CD4-positive, alpha-beta T cell treated with Interleukin-15 for 4 hours (primary cell): ENCODE measurements at places on chromosomes 6 and 20.
A peak's percentile ranks its signal among the peaks of the same experiment; 100 is the strongest.

DNA sequence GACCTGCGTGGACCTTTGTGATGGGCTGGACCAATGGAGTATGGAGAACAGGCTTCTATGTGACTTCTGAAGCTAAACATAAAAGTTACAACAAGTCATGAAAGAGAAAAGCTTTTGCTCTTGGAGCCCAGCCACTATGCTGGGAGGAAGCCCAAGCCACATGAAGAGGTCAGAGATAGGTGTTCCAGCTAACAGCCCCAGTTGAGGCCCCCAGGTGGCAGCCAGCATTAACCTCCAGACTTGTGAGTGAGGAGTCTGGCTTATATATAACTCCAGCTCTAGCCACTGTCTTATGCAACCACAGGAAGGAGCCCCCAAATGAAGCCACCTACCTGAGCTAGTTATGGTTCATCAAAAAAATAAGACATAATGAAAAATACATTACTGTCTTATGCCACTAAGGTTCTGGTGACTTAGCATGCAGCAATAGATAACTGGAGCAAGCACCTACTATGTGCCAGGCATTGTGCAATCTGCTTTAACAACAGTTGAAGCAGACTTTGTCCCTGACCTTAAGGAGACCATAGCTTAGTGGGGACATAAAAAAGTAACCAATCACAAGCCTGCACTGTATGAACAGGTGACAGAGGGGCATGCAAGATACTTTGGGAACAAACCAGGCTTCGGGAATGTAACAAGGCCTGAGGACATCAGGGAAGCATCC is 599.6 kb downstream of the PTPRT start:
- DNase-seq, result no peak

DNA sequence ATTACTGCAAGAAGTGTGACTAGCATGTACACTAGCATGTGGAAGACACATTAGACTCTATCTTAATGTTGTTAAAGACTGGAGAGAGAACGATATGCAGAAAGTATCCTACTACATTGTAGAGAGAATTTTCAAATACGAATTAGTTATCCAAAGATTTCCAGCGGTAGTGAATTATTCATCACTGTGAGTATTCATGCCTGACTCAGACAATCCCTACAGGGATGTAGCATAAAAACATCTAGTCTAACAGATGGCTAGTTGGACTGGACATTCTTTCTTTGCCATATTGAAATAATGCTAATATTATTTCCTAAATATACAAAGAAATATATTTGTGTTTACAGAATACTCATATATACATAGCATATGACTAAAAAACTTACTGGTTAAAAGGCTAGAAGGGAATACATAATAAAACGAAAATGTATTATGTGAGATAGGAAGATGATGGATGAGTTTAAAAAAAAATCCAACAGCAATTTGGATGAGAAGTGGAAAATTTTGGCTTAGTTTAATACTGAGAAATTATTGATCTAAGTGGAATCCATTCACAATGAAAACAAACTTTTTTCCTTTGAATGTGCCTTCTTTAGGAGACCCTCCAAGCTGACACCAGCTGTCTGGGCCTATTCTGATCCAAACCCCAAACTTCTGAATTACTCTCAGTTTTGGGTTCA is 580.7 kb downstream of the RFPL4B start:
- DNase-seq, result no peak

GRCh38 chr20:6439737-6440442 is 317.1 kb upstream of the FERMT1 start:
- no peak for DNase-seq

- DNase-seq, result peak; percentile 13
Observed at GRCh38 chr6:14454473-14454775, 336.9 kb downstream of the CD83 start.

DNA sequence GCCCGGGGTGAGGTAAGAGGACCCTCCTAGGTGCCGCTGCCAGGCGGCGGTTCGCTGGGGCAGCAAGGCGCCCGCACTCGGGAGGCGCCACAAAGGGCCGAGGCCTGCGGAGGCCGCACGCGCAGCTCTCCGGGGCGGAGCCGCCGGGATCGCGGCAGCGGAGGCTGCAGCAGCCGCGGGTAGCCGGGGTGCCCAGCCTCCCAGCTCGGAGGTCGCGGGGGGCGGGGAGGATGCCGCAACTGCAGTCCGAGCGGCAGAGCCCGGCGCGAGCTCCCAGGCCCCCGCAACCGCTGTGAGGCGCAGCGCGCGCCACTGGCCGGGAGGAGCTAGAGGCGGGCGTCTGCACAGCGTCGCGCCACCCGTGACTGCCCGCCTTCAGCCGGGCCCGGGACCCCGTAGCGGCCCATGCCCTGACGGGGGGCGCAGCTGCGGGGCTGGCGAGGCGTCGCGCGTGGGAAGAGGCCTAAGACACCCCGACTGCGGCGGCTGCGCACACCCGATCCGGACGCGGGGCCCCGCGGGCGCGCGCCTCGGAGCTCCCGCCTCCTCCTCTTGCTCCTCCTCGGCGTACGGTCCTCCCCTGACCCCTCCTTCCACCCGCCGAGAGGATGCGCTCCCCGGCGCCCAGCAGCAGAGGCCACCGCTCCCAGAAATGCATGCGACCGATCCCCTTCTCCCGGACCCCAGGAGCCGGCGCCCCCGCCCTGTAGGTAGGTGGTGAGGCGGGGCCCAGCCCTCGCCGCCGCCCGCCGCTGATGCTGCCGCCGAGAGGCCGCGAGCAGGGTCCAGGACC is at the start of gene NCOA7:
Gene NCOA7 (plus strand): TSS at position 603 of the 793 bp plus-strand sequence. CDS start 24,395 bp downstream, outside the sequence.
- peak; percentile 78 for DNase-seq

- DNase-seq, result no peak
Observed at GRCh38 chr6:583635-584034, 73.3 kb downstream of the HUS1B start.

GRCh38 chr6:41723530-41724227 is 11.7 kb downstream of the TFEB start:
- DNase-seq, result peak; percentile 16

DNA sequence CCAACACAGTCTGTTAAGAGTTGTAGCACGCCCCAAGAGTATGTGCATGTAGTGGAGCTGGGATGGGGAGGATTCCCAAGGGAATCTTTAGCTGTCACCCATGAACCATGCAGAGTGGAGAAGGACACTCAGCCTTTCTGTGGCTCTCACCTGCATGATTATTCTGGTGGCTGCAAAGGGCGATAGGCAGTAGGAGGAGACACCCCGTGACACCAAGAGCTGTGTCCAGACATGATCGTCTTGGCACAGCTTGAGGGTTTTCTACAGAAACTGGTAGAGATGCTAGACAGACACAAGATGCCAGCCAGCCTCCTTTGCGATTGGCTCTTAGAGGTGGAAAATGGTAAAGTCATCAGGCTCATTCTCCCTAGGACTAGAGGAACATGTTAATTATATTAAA is 3.1 kb upstream of the CSE1L start:
- DNase-seq, result no peak

GRCh38 chr6:68087399-68088133 is 547.5 kb upstream of the ADGRB3 start:
- DNase-seq, result no peak

GRCh38 chr6:131225127-131225526 is 89.9 kb downstream of the AKAP7 start:
- no peak for DNase-seq

- DNase-seq, result no peak
Observed at GRCh38 chr20:15091421-15092037, 754.1 kb upstream of the FLRT3 start.

DNA sequence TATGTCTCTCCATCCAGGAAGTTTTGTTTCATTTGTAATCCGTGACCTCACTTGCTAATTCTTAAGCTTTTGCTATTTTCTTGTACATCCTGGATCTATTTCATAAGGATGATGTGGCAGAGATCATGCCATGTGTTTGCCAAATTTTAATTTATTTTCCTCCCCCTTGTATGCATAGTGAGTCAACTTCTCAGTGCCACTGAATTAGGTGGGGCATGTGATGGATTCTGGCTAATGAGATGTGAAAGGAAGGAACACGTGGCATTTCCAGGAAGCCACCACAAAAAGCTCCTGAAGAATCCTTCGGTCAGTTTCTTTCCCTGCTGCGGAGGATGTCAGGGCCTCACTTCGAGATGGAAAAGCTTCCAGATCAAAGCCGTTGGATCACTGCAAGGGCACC is 86.2 kb upstream of the PRL start:
- no peak for DNase-seq

- DNase-seq, result no peak
Observed at GRCh38 chr20:48107560-48107959, 322.3 kb upstream of the SULF2 start.

DNA sequence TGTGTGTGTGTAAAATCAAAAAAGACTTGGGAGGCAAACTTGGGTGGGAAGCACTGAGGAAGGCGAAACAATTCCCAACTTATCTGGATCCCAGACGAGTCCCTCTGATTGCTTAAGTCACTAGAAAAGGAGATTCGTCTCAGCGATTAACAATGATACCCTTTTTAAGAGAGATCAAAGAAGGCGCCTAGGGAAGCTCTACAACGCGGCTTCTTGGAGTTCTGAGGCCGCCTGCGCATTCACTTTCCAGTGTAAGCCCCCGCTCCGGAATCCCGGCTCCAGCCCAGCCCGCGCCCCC is 8.7 kb upstream of the TBX18 start:
- no peak for DNase-seq

- no peak for DNase-seq
Observed at GRCh38 chr6:36924131-36924530, 30.4 kb upstream of the PI16 start.

- no peak for DNase-seq
Observed at GRCh38 chr6:167877994-167878779, 51.5 kb downstream of the AFDN start.

GRCh38 chr6:110233770-110234374 is 53.6 kb downstream of the CDC40 start:
- peak; percentile 6 for DNase-seq

GRCh38 chr6:125009578-125009977 is 47.3 kb downstream of the RNF217 start:
- no peak for DNase-seq

- DNase-seq, result no peak
Observed at GRCh38 chr6:63368347-63368746, 48.6 kb upstream of the LGSN start.

DNA sequence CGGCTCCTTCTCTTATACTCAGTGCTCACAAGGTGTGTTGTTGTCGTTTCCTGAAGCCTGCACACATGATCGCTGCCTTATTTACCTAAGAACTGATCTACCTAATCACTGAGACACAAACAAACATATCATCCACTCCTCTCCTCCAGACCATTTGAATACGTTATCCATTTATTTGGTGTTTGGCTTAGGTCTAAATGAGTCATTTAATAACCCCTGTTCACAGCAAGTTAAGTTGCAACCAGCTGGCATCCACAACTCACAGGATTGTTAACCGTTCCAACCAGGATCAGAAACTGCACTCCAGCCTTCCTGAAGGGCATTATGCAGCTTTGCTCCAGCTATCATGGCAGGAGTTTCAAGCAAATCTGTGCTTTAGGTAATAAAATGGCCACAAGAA is 511.1 kb upstream of the MAP3K7 start:
- DNase-seq, result no peak

DNA sequence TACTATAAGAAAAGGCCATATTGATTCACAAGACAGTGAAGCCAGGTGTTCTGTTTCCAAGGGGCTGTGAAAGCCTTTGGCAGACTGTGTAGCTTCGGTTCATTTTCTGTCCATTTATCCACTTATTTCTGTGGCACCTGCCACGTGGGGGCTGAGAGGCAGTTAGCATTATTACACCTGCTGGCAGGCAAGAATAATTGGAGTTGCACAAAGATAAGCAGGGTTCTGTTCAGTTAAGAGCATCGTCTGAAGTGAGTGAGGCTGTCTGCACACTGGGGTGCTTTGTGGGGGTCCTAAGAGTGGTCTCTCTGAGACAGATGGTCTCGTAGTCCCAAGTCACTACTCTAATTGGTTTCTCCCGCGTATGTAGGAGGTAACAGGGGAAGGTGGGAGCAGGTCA is 60.6 kb upstream of the CCN6 start:
- DNase-seq, result no peak

- no peak for DNase-seq
Observed at GRCh38 chr6:105557291-105557690, 154.4 kb upstream of the PREP start.

DNA sequence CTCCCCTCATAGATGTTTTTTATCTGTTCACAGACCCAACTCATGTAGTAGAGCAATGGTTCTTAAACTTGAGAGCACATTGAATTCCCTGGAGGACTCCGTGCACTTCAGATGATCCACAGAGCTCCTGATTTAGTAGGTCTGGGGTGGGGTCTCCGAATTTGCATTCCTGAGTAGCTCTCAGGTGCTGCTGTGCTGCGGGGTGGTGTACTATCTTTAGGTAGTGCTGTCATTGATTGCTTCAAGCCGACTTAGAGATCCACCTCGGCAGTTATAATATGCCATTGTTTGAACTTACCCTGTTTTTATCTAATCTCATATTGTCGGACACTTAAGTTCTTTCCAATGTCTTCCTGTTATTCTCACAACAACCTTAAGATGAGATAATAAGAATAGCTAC is 45.0 kb downstream of the BMP2 start:
- no peak for DNase-seq

DNA sequence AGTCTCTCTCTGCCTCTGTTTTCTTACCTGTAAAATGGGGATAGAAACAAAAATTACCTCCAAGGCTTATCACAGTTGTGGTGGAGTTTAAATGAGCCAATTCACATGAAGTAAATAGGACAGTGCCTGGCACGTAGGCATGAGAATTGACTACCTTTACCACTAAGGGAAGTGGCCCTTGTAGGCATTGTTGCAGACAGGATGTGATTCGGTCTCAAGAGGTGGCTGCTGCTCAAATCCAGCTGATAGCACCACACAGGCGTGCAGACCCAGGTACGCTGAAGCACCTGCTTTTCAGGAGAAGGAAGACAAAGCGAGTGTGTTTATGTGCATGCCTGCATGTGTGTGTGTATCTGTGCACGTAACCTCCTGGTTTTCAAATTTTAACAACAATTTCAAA is 108.6 kb downstream of the EYA2 start:
- DNase-seq, result no peak

DNA sequence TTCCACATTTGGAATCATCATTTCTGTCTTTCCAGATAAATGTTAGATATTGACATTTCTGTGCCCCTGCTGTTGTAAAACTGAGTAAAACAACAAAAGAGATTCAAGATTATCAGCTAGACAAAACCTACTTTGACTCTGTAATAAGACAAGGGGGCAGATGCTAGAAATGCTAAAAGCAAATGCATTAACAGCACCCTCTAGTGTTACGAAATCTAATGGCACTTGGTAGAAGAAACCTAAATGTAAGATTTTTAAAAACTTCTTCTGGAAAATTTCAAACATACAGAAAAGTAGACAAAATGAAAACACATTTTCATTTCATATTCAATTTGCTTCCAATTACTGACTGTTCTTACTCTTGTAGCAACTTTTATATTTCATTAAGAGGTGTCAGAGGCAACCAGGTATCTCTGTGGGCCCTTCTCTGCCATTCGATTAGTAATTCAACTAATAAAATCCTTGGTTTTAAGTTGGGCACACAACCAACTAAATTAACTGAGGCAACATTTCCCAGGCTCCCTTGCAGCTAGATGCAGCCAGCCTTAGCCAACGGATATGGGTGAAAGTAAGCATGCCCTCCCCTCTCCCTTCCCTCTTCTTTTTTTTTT is 45.0 kb downstream of the SLC23A2 start:
- peak; percentile 58 for DNase-seq

- DNase-seq, result no peak
Observed at GRCh38 chr6:118085665-118086064, 178.6 kb downstream of the SLC35F1 start.

GRCh38 chr6:131262060-131262459 is 126.8 kb downstream of the AKAP7 start:
- no peak for DNase-seq
